ENCODE measurements at places on chromosomes 5 and 9.

- DNase-seq, result no peak
Observed at GRCh38 chr9:22975951-22976350, 529.3 kb downstream of the DMRTA1 start.

DNA sequence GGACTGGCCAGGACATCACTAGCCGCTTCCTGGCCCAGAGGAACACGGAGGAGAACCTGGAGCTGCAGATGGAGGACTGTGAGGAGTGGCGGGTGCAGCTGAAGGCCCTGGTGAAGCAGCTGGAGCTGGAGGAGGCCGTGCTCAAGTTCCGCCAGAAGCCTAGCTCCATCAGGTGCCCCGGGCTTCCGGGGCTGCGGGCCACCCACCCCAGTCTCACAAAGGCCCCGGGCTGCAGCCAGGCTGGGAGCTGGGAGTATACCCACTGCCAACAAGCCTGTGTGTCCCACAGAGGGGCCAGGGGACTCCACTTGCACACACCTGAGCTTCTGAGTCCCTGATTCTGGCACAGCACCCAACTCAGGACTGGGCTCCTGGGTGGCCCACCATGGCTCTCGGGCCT is 1.7 kb upstream of the RABL6 start:
- no peak for DNase-seq

DNA sequence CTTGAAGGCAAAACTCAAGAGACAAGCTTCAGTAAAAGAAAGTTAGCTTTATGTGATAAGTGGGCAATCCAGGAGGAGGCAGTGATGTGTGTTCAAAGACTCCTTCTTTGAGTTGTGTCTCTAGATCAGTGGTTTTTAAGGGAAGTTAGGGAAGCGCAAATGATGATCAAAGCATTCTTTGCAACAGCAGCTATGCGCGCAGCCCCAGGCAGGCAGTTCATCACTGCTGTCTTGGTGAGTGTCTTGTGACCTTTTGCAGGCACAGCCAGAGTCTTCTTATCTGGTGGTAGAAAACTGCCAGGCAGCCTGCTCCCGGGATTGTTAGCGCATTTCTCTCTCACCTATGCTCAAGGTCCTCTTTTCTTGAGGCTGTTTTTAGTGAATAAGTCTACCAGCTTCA is 40.3 kb upstream of the CLK4 start:
- DNase-seq, result no peak

DNA sequence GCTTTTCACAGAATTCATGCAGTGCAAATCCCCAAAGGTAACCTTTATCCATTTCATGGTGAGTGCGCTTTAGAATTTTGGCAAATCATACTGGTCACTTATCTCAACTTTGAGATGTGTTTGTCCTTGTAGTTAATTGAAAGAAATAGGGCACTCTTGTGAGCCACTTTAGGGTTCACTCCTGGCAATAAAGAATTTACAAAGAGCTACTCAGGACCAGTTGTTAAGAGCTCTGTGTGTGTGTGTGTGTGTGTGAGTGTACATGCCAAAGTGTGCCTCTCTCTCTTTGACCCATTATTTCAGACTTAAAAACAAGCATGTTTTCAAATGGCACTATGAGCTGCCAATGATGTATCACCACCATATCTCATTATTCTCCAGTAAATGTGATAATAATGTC is 21.3 kb downstream of the PCA3 start:
- DNase-seq, result no peak

DNA sequence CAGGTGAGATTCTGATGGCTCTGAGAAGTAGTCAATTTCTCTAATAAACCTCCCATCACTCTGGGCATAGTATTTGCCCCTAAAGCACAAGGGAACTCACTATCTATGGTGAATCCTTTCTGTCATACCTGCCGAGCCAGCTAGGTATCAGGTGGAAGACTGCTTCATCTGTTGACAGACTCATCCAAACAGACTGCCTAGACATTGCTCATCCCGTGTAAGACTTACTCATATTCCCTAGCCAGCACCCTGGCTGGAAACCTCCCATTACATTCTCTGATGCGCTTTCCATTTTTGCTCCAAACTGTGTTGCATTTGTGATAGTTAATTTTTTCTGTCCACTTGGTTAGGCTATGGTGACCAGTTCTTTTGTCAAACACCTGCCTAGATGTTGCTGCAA is 595.9 kb downstream of the DNAH5 start:
- DNase-seq, result no peak

GRCh38 chr5:43312076-43312661 is 1.0 kb downstream of the HMGCS1 start:
- DNase-seq, result no peak

GRCh38 chr5:137752905-137753690 is 1.1 kb downstream of the HNRNPA0 start:
- peak; percentile 55 for DNase-seq
